ENCODE measurements at places on chromosomes 2 and 18. TPM values are rescaled to one million over a fixed set of nuclear protein-coding genes. Genes with fewer than 3 reads are reported as not detected.

GRCh38 chr18:32846896-32847295, 74.1 kb upstream of the KLHL14 start:
- H3K27me3 ChIP-seq, result no peaks in the 10 kb centered on the region
- H3K4me3 ChIP-seq, result no peak overlapping the region
- no peak overlapping the region for H3K27ac ChIP-seq
- H3K4me1 ChIP-seq, result no peaks in the 10 kb centered on the region

GRCh38 chr18:54939361-54939917, 19.8 kb downstream of the CCDC68 start:
- no peak for DNase-seq
- no peak overlapping the region for H3K4me3 ChIP-seq
- H3K36me3 ChIP-seq, result no peaks in the 10 kb centered on the region
- no peaks in the 10 kb centered on the region for H3K27me3 ChIP-seq
- no peak overlapping the region for H3K27ac ChIP-seq
- H3K4me1 ChIP-seq, result no peaks in the 10 kb centered on the region

DNA sequence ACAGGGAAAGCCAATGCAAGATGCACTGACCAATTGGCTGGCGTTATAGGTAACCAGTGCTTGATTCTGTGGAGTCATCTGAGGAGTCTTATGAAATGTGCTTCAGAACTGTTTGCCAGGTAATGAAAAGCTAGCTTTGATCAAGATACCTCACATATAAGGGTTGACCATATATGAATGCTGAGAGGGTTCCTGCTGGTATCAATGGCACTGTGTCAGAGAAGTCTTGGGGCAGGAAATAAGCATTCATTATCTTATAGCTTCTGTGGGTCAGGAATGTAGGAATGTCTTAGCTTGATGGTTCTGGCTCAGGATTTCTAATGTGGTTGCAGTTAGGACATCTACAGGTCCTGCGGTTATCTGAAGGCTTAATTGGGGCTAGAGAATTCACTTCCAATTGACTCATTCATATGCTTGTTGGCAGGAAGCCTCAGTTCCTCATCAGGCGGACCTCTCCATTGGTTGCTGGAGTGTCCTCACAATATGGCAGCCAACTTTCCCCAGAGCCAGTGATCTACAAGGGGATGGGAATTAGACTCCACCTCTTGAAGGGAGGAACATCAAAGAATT, 22.1 kb upstream of the TCF7L1 start:
- no peak for DNase-seq
- H3K36me3 ChIP-seq, result no peaks in the 10 kb centered on the region
- H3K27ac ChIP-seq, result no peak overlapping the region
- no peaks in the 10 kb centered on the region for H3K27me3 ChIP-seq

DNA sequence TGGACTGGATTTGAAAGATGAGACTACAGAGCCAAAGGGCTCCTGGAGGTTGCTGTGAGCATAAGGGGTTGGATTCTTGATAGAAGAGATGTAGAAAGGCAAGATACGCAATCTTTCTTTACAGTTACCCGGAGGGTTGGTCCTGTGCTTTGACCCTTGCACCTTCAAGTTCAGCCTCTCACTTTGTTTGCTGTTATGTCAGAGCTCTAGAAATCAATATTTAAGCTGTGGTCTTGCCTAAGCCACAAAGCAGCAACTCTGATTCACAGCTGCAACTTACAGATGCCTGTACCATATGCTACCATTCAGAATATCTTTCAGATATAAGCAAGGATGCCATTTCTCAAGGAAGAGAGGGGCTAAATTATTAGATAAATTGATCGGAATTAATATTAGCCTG, 943.1 kb upstream of the LRRTM1 start:
- no peaks in the 10 kb centered on the region for H3K36me3 ChIP-seq
- DNase-seq, result no peak
- H3K4me3 ChIP-seq, result no peak overlapping the region

DNA sequence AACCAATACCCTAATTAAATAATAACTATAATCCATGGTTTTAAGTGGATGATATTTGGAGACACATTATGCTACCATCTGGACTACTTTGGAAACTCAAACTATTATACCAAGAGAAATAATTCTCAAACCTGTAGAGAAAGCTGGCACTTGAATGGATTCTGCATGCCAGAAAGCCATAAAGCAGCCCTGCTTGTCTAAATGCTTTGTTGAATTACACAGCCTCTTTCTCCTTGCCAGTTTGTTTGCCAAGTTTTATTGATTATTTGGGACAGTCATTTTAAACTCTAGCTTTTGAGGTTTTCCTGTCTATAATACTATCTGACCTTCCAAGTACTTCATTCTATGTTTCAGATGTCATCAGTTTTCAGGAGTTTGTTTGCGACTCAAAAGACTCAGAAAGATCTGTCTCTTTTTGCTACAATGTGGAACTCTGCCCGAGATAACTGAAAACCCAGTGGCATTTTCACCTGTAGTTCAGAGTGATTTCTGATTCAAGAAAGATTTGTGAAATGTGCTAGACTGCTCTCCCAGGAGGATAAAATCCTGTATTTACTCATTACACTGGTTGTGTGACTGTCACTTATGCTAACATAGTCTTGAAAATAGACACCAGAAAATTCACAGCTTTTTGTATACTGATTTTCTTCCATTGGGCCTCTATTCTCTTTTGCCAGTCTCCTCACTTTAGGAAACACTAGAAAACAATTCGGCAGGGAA, 29.2 kb upstream of the MBOAT2 start:
- DNase-seq, result no peak
- no peak overlapping the region for H3K4me3 ChIP-seq
- no peaks in the 10 kb centered on the region for H3K4me1 ChIP-seq
- no peaks in the 10 kb centered on the region for H3K36me3 ChIP-seq
- H3K27me3 ChIP-seq, result no peaks in the 10 kb centered on the region
- no peak overlapping the region for H3K27ac ChIP-seq

- H3K27ac ChIP-seq, result peak overlapping the region; percentile 76
- no peaks in the 10 kb centered on the region for H3K27me3 ChIP-seq
- H3K4me3 ChIP-seq, result peak overlapping the region; percentile 41
- peaks cover 15% of the 10 kb centered on the region for H3K4me1 ChIP-seq
- H3K36me3 ChIP-seq, result no peaks in the 10 kb centered on the region
Measured at GRCh38 chr2:106030287-106031268, 163.5 kb downstream of the UXS1 start.

GRCh38 chr2:106960683-106961161, 74.8 kb upstream of the ST6GAL2 start:
- no peak overlapping the region for H3K27ac ChIP-seq
- no peaks in the 10 kb centered on the region for H3K4me1 ChIP-seq
- no peak for DNase-seq
- no peaks in the 10 kb centered on the region for H3K36me3 ChIP-seq
- no peak overlapping the region for H3K4me3 ChIP-seq

- DNase-seq, result no peak
- H3K4me1 ChIP-seq, result peaks cover 36% of the 10 kb centered on the region
- H3K4me3 ChIP-seq, result peak overlapping the region; percentile 55
- peak overlapping the region; percentile 93 for H3K27ac ChIP-seq
Measured at GRCh38 chr18:9848170-9848879, 37.4 kb upstream of the TXNDC2 start.

DNA sequence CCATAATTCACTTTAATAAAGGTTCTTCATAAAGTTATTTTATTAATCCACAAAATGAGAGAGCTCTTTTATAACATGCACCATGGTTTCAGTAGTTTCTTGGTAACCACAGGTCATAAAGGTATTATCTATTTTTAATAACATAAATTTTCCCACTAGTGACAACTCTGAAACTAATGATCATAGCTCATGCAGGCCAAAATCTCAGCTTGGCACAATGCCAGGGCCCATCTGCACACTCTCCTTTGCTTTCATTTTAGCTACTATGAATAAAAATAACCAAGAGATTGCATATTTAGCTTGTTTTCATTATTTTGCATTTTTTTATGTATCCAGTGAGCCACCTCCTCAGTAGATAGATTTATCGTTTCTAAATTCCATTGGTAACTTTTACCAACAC, 691.8 kb upstream of the CHAC2 start:
- no peak overlapping the region for H3K27ac ChIP-seq
- DNase-seq, result no peak
- H3K4me1 ChIP-seq, result no peaks in the 10 kb centered on the region
- no peaks in the 10 kb centered on the region for H3K27me3 ChIP-seq
- H3K4me3 ChIP-seq, result no peak overlapping the region

- no peaks in the 10 kb centered on the region for H3K27me3 ChIP-seq
- no peak overlapping the region for H3K4me3 ChIP-seq
- DNase-seq, result no peak
- peak overlapping the region; percentile 11 for H3K27ac ChIP-seq
- H3K4me1 ChIP-seq, result peaks cover 17% of the 10 kb centered on the region
Measured at GRCh38 chr2:131085646-131086045, 7.6 kb downstream of the FAM168B start.

- no peak for DNase-seq
- H3K4me1 ChIP-seq, result no peaks in the 10 kb centered on the region
- H3K4me3 ChIP-seq, result no peak overlapping the region
- H3K27ac ChIP-seq, result no peak overlapping the region
- no peaks in the 10 kb centered on the region for H3K27me3 ChIP-seq
- peaks cover 99% of the 10 kb centered on the region for H3K36me3 ChIP-seq
Measured at GRCh38 chr2:84435345-84436025, 23.6 kb downstream of the SUCLG1 start.

GRCh38 chr2:144548532-144549191, 28.7 kb upstream of the ZEB2 start:
- H3K4me1 ChIP-seq, result no peaks in the 10 kb centered on the region
- no peak for DNase-seq
- H3K4me3 ChIP-seq, result no peak overlapping the region
- no peaks in the 10 kb centered on the region for H3K27me3 ChIP-seq
- no peaks in the 10 kb centered on the region for H3K36me3 ChIP-seq

GRCh38 chr2:71503837-71504236, 50.5 kb downstream of the DYSF start:
- H3K36me3 ChIP-seq, result no peaks in the 10 kb centered on the region
- peak; percentile 41 for DNase-seq
- no peaks in the 10 kb centered on the region for H3K27me3 ChIP-seq
- peak overlapping the region; percentile 70 for H3K27ac ChIP-seq
- no peak overlapping the region for H3K4me3 ChIP-seq

DNA sequence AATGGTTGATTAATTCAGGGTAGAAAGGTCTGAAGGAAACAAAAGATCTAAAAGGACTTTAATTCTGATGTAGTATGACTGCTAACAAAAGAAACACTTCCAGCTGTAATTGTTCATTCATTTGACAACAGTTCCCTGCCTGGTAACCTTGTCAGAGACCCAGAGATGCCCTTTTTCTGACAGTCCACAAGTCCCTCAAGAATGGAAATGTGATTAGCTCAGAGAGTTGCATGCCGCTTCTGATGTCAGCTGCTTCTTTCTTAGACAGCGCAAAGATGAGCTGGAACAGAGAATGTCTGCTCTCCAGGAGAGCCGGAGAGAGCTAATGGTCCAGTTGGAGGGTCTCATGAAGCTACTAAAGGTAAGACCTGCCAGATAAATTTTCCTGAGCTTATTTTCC, 153.6 kb downstream of the DTNA start:
- DNase-seq, result no peak
- H3K27ac ChIP-seq, result no peak overlapping the region
- H3K4me1 ChIP-seq, result no peaks in the 10 kb centered on the region
- no peak overlapping the region for H3K4me3 ChIP-seq
- H3K36me3 ChIP-seq, result no peaks in the 10 kb centered on the region
- no peaks in the 10 kb centered on the region for H3K27me3 ChIP-seq

- no peaks in the 10 kb centered on the region for H3K36me3 ChIP-seq
- H3K27me3 ChIP-seq, result peaks cover 12% of the 10 kb centered on the region
- no peak for DNase-seq
- H3K4me3 ChIP-seq, result peak overlapping the region; percentile 66
Measured at GRCh38 chr2:159903443-159904126, 105.6 kb upstream of the CD302 start.

DNA sequence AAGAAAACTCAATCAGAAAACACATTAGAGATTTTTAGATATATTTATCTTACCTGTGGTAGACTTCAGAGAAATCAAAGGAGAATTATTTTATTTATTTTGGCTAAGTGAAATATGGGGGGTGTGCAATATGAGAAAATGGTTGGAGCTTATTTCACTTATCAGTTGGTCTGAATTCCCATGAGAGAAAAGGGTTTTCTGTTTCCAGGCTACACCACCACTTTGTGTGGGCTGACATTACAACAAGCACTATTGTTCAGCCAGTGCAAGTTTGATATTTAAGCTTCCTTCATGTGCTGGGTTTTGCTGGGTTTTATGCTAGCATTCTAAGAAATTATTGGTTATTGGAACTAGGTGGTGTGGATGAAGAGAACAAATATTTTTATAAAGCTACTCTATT, 33.5 kb downstream of the RMND5A start:
- no peak for DNase-seq
- H3K36me3 ChIP-seq, result peaks cover 47% of the 10 kb centered on the region
- H3K4me3 ChIP-seq, result no peak overlapping the region
- H3K27ac ChIP-seq, result no peak overlapping the region
- no peaks in the 10 kb centered on the region for H3K27me3 ChIP-seq
- H3K4me1 ChIP-seq, result peaks cover 25% of the 10 kb centered on the region

DNA sequence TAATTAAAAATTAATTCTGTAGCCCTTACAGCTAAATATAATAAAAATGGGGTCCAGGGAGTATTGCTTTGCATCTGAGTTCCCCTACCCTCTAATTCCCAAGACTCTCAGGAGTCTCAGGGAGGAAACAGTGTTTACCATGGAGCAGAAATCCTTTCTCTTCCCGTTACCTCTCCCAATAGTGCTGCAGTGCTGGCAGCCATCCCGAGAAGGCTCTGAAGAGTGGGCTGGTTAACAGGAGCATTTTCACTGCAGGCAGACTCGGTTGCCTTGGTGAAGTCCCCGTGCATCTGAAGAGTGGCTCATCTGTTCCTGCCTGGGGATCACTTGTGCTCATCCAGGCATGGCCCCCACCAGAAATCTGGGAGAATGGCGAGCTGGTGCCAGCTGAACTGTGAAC, 41.8 kb upstream of the TMEM178A start:
- no peak for DNase-seq
- no peak overlapping the region for H3K4me3 ChIP-seq
- no peaks in the 10 kb centered on the region for H3K4me1 ChIP-seq
- no peak overlapping the region for H3K27ac ChIP-seq

DNA sequence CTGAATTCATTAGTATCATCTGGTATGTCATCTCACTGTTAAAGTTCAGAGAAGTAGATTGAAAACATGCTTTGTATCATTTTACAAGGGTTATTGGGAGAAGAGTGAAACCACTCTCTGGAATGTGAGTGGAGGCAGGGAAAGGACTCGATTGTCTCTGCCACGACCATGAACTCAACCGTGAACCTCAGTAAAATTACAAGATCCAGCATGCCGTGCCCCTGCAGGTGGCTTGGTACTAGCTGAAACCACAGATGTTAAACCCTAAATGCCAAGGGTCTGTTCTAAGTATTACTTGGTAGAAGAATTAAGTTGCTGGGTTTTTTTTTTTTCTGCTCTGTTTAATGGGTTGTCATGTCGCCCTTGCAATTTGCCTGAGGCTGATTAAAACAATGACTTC, 197.2 kb downstream of the MYO3B start:
- H3K27ac ChIP-seq, result no peak overlapping the region
- H3K4me1 ChIP-seq, result no peaks in the 10 kb centered on the region
- no peaks in the 10 kb centered on the region for H3K36me3 ChIP-seq
- no peak for DNase-seq

GRCh38 chr18:25446972-25447371, 95.0 kb upstream of the ZNF521 start:
- DNase-seq, result no peak
- H3K36me3 ChIP-seq, result no peaks in the 10 kb centered on the region
- no peaks in the 10 kb centered on the region for H3K4me1 ChIP-seq
- H3K27me3 ChIP-seq, result no peaks in the 10 kb centered on the region

PLEKHA3 gene
- 8.1 TPM for polyA plus RNA-seq

KCNG2 gene
- not detected for polyA plus RNA-seq

GPR75 gene
- polyA plus RNA-seq, result 0.38 TPM

ZNF396 gene
- 0.38 TPM for polyA plus RNA-seq

LOXHD1 gene
- 0.06 TPM for polyA plus RNA-seq

MERTK gene
- polyA plus RNA-seq, result 1.2 TPM

CFC1 gene
- not detected for polyA plus RNA-seq

MALL gene
- polyA plus RNA-seq, result 4.8 TPM

DPYSL5 gene
- polyA plus RNA-seq, result not detected
